ENCODE measurements at places on chromosomes 4 and X.

- no peak for DNase-seq
These were observed 89.6 kb downstream of the SORCS2 start for GRCh38 chr4:7281691-7282665.

GRCh38 chr4:184471881-184472613, 2.3 kb downstream of the IRF2 start:
- peak; percentile 25 for DNase-seq

DNA sequence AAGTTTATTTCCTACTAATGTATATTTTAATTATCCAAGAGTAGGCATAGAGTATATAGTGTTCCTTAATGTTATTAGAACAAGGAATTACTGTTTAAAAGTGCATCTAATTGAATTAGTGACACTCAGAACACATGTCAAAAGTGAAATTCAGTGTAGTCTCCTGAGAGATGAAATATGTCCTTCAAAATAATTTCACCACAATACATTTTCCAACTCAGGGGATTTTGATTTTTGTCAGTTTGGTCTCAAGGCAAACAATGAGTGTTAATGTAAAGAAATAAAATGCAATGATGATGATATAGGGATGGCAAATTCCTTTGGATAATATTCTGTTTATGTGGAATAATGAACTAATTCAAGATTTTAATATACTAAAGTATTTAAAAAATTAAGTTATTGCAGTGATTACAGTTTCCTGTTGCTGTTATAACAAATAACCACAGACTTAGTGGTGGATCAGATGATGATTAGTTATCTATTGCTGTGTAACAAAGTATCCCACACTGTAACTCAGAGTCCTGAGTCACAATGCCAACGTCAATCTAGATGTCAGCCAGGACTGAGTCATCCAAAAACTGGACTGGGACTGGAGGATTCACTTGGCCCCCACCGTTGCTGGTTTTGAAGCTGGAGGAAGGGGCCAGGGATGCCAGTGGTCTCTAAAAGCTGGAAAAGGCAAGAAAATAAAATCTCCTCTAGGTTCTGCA, 148.0 kb upstream of the SLC7A11 start:
- DNase-seq = no peak

GRCh38 chr4:13540446-13541175, 3.7 kb downstream of the NKX3-2 start:
- no peak for DNase-seq

DNA sequence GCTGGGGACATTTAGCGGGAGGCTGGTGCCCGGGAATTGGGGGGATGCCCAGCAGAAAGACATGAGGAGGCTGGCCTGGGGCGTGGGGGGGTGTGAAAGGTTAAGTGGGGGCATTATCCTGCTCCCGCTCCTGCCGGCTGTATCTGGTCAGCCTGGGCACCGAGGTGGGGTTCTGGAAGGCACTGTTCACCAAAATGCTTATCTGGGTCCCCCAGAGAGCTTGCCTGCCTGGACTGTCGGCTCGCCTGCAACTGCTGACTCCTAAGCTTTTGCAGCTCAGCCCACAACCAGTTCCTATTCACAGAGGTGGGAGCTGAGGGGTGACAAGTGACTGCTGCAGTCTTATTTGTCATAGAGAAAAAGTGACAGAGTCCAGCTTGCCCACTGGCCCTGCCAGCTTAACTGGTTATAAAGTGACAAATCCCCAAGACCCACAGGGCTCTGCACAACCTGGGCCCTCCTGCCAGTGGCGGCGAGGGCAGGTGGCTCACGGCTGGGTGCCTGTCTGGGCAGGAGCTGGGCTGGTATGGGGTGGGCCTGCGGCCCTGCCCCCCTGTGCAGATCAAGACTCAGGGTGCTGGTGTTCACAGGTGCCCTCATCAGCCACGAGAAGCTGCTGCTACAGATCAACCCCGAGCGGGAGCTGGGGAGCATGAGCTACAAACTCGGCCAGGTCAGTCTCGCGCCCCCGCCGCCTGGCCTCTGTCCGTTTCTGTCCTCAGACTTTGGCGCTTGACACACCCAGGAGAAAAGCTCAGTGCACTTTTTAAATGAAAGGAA, 23.7 kb upstream of the MSANTD1 start:
- no peak for DNase-seq

DNA sequence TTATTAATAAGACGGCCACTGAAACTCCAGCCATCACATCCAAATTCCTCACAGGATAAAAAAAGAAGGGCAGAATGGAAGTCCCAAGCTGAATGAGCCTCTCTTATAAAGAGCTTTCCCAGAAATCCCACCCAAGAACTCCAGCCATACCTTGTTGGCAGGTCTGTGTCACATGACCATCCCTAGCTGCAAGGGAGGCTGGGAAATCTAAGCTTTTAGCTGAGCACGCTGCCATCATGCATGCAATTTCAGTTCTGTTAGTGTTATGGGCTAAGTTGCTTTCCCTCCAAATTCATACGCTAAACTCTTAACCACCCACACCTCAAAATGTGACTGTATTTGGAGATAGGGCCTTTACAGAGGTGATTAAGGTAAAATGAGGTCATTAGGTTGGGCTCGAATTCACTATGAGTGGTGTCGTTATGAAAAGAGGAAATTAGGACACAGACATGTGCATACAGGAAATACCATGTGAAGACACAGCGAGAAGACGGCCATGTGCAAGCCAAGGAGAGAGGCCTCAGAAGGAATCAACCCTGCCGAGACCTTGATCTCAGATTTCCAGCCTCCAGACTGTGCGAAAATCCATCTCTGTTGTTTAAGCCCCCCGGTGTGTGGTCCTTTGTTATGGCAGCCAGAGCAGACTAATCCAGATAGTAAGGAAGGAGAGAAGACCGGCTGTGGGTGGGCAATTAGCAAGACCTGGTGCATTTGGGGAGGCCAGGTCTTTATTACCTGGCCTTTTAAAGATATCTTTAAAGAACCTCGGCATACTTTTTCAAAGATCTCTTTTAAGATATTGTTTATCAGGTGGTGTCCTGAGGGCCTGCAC, 317.6 kb downstream of the BCOR start:
- DNase-seq = no peak

Measured in CD4-positive, alpha-beta T cell treated with Interleukin-6 for 4 hours (primary cell).